Stimulated activated CD8-positive, alpha-beta memory T cell treated with anti-CD3 and anti-CD28 coated beads, Interleukin-15, amount 100 ng/mL, for 48 hours (primary cell): ENCODE measurements at places on chromosomes 2 and 18.
A peak's percentile ranks its signal among the peaks of the same experiment; 100 is the strongest.

DNA sequence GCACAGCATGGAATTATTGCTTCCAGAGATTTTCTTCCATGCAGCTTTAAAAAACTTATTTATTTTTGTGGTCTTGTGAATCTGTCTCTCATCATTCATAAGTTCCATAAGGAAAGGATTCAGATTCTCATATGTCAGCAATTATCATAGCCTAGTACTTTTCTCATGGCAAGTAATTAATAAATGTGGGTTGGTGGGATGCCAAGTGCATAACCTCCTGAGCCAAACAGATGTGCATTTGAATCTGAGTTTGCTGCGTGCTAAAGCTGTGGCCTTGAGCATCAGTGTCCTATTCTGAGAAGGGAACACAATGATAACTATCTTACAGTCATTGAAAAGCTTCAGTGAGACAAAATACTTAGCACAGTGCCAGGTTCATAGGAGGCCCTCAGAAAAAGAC, 331.9 kb downstream of the PDE11A start:
- DNase-seq: no peak

GRCh38 chr2:62731275-62731674, 25.8 kb downstream of the EHBP1 start:
- DNase-seq: no peak

DNA sequence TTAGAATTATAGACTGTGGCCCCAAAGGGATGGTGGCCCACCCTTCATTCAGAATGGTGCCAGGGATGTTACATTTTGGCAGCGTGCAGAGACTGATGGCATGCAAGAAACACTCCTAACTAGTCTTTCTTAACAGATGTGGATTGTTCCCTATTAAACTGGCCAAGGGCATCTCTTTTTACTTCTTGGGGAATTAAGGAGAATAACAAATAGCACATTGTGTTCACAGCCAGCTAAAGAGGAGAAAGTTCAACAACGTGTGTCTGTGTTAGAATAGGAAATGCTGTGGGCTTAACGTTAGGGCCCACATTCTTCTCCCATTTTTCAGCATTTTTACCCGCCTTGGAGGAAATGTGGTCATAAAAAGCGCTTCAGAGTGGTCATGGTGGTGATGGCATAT, 404.8 kb downstream of the CDH2 start:
- DNase-seq: no peak

GRCh38 chr2:2938481-2938880, 439.1 kb downstream of the EIPR1 start:
- no peak for DNase-seq

GRCh38 chr2:240232961-240233884, 92.8 kb upstream of the OTOS start:
- DNase-seq: peak; percentile 56
